ENCODE measurements at places on chromosomes 16 and 17. TPM values are rescaled to one million over a fixed set of nuclear protein-coding genes. Genes with fewer than 3 reads are reported as not detected.

- DNase-seq, result no peak
Measured at GRCh38 chr16:81790830-81791435, 11.8 kb downstream of the PLCG2 start.

DNA sequence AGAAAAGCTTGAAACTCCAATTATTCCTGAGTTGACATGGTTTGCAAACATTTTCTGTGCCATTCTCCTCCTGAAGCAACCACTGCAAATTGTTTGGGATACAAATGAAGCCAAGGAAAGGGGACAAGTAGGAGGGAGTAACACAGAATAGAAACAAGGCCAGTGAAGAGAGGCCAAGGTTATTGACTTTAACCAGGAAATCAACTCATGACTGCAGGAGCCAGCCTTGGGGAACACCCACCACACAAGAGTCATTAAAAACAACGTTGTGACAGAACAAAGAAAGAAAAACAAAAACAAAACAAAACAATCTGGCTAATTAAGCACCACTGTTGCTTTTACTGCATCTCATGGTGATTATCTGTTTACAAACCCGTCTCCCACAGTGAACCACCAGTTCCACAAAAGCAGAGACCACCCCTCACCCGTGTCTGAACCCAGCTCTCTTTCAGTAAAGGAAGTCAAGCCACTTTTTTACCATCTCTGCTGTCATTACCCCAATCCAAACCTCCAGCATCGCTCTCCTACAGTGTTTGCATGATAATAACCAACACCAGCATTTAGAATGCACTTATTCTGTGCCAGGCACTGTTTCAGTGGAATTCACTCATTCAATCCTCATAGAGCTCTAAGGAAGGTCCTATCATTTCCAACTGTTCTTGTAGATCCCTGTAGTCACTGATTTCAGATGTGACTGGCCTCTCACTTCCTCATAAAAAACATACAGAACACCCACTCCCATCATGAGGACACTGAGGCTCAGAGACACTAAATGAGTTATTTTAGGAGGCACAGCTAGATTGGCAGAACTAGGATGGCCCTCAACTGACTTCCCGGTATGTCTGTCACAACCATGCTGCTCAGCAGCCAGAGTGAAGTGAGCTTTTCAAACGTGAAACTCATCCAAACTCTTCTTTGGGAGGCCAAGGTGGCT, 2.0 kb downstream of the ZDHHC1 start:
- no peak for DNase-seq

- DNase-seq, result no peak
Measured at GRCh38 chr16:84614968-84615813, 2.7 kb downstream of the COTL1 start.

DNA sequence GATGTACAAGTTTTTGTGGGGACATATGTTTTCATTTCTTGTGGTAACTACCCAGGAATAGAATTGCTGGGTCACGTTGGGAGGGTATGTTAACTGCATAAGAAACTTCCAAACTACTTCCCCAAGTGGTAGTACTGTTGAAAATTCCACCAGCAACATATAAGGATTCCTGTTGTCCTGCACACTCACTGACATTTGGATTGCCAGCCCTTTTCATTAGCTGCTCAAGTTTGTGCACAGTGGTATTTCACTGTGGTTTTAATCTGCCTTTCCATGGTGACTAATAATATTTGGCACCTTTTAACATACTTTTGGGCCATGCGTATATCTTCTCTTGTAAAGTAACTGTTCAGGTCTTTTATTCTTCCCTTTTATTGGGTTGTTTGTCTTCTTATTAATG, 103.3 kb downstream of the GNAO1 start:
- no peak for DNase-seq

Gene EVPLL
- not detected for polyA plus RNA-seq

Gene BRICD5
- 5.6 TPM for polyA plus RNA-seq

Gene TMC6
- polyA plus RNA-seq, result 23.2 TPM
